ENCODE measurements at places on chromosomes 7 and 10. TPM values are rescaled to one million over a fixed set of nuclear protein-coding genes. Genes with fewer than 3 reads are reported as not detected.

GRCh38 chr7:137656850-137657232, 189.9 kb downstream of the DGKI start:
- peaks cover 3% of the 10 kb centered on the region for H3K4me1 ChIP-seq
- H3K4me3 ChIP-seq: no peak overlapping the region
- H3K36me3 ChIP-seq: no peaks in the 10 kb centered on the region

- no peaks in the 10 kb centered on the region for H3K27me3 ChIP-seq
- no peak for DNase-seq
- H3K4me1 ChIP-seq: peaks cover 74% of the 10 kb centered on the region
- H3K36me3 ChIP-seq: peaks cover 22% of the 10 kb centered on the region
Observed at GRCh38 chr7:48087349-48087748, 1.7 kb upstream of the UPP1 start.

Gene TMEM178B
- total RNA-seq: 0.93 TPM

DNA sequence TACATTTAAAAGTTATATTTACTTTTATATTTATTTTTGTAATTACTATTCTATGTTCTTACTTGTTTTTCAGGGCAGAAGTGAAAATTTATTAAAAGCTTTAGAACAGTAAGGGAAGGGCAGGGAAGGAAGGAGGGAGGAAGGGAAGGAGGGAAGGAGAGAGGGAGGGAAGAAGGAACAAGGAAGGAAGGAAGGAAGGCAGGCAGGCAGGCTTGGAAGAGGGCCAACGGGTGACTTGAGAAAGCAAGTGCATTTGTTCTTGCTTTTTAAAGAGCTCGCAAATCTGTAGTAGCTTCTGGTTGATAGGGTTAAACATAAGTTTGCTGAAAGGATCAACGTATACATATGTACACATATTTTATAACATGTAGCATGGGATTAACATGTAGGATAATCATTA, 725.3 kb upstream of the FZD8 start:
- no peaks in the 10 kb centered on the region for H3K36me3 ChIP-seq
- H3K27ac ChIP-seq: no peak overlapping the region
- no peaks in the 10 kb centered on the region for H3K27me3 ChIP-seq
- no peaks in the 10 kb centered on the region for H3K4me1 ChIP-seq
- no peak overlapping the region for H3K4me3 ChIP-seq

Gene PNLIPRP1
- total RNA-seq: not detected
